Panc1 (cell line): ENCODE measurements at places on chromosomes 3 and 15. TPM values are rescaled to one million over a fixed set of nuclear protein-coding genes. Genes with fewer than 3 reads are reported as not detected.

- DNase-seq = no peak
Measured at GRCh38 chr3:57086201-57086600, 25.7 kb downstream of the SPATA12 start.

DNA sequence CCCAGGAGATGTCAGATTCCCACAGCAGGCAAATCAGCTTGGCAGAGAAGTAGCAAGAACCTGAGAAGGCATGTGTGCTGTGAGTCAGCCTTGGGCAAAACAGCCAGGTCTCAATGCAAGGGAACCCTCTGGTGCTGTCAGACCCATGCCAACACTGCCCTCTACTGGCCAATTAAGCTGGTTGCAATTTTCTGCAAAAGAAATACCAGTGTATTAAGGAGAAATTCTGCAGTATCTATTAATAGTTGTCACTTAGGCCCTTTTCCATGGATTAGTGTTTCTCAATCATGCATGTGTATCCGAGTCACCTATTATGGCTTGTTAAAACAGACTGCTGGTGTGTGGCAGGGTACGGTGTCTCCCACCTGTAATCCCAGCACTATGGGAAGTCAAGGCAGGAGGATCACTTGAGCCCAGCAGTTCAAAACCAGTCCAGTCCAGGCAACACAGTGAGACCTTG lies 26.2 kb downstream of the MAP4 start:
- peak; percentile 61 for DNase-seq

- DNase-seq = no peak
Measured at GRCh38 chr15:99628374-99629001, 62.7 kb downstream of the MEF2A start.

DNA sequence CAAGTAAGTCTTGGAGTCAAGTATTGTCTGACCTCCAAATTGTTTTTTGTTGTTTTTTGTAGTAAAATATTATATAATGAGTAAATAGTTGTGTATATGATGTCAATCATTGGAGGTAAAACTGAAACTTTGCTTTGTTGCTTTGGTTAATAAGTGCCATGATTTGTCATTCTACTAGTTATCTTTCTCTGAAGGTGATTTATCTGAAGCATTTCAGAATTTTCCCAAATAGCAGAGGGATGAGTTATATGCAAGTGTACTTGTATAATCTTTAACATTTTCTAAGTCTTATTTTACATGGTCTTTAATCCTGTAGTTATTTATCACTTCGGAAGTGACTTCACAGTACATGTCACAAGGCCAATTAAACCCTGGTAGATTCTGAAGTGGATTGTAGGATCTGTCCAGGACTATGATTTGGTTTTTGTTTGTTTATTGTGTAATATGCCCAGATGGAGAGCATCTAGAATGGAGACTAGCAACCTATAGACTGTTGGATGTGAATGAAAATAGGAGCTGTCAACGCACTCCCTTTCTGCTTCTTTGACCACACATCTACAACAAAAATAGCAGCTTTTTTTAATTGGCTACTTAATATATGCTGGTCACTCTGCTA lies 93.1 kb upstream of the SAMMSON start:
- no peak for DNase-seq

Gene HIGD2B
- 0.21 TPM for total RNA-seq

DNA sequence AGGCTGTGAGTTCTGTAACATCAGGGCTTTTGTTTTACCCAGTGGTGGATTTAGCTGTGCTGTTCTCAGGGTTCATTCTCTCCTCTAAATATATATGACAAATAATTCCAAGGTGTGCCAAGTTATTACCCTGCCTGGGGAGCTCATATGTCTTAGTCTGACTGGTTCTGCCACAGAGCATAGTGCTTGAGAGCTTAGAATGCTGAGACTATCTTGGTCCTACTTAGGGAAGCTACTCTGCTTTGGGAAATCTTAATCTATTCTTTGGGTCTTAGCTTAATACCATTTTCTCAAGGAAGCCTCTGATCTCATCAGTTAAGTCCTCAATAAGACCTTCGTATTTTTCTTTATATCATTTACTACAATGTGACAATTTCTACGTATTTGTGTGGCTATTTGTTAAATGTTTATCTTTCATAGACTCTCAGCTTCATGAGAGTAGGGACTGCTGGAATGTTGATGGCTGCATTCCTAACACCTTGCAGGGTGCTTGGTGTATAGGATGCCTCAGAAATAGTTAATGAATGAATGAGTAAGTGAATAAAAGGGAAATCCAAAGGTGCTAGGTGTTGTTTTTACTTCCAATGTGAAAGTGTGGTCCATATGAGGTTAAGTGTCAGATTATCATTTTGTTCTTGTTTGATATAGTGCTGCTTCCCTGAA lies 1.8 kb downstream of the OTOL1 start:
- DNase-seq = no peak

GRCh38 chr3:141644931-141645330 lies 93.2 kb upstream of the RNF7 start:
- DNase-seq = peak; percentile 30

DNA sequence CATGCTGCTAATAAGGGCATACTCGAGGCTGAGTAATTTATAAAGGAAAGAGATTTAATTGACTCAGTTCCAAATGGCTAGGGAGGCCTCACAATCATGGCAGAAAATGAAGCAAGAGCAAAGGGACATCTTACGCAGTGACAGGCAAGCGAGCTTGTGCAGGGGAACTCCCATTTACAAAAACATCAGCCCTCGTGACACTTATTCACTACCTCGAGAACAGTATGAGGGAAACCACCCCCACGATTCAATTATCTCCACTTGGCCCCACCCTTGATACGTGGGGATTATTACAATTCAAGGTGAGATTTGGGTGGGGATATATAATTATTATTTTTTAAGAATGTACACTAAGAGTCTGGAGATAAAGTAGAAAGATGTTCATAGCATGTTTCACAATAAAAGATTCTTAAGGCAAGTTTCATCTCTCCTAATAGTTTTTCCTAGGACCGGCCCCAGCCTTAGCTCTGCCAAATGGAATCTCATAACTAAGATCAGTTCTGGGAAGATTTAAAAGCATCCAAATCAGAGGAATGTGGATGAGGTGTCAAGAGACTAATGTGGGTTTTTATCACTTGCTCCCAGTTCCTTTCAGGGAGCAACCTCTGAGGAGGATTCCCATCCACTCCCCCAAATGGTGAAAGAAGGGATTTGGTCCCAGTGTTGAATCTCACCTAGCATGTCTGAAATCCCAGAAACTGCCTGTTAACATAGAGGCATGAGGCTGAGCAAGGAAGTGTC lies 221.0 kb downstream of the ZMAT3 start:
- DNase-seq = no peak

- no peak for DNase-seq
Measured at GRCh38 chr3:185270262-185270955, 16.6 kb upstream of the EHHADH start.

Gene GPR15
- not detected for total RNA-seq

GRCh38 chr15:37820380-37821128 lies 113.9 kb upstream of the TMCO5A start:
- DNase-seq = no peak

- no peak for DNase-seq
Measured at GRCh38 chr3:69294014-69294766, 91.7 kb downstream of the FRMD4B start.

DNA sequence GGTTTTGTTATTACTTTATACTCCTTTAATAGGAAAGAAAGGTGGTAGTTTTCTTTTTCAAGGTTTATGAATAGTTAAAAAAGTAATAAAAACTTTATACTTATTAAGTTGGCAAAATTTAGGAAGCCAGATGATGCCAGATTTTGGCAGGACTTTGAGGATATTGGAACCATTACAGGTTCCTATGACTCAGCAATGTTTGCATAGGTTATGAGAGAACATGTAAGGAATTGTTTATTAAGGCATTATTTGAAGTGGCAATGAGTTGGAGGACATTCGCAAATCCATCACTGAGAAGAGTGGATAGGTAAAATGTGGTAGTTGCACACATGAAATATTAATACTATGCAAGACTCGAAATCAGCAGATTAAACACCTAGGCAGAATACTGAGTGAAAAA lies 29.9 kb downstream of the CDAN1 start:
- DNase-seq = peak; percentile 15

Gene ACP3
- not detected for total RNA-seq

DNA sequence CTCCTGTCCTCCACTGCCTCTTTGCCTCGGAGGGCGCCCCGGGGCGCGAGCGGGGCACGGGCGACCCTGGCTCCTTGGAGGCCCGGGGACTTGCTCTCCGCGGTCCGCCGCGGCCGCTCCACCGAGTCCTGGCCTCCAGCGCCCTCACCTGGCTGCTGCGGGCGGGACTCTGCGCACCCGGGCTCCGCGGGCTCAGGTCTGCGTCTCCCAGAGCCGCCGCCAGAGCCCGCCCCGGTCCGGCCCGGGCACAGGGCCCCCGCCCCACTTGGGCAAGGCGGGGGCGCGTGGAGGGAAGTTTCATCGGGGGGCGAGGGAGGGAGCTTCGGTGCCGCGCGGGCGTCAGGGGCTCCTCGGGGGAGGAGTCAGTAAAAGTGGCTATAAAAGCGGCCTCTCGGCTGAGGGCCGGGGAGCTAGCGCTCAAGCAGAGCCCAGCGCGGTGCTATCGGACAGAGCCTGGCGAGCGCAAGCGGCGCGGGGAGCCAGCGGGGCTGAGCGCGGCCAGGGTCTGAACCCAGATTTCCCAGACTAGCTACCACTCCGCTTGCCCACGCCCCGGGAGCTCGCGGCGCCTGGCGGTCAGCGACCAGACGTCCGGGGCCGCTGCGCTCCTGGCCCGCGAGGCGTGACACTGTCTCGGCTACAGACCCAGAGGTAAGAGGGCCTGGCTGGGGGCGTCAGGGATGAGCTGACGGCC lies at the start of gene CEMIP:
CEMIP (plus strand) TSS at position 407 of the 694 bp plus-strand sequence. CDS start 94,510 bp downstream, outside the sequence.
- no peak for DNase-seq

Gene PRSS50
- 0.13 TPM for total RNA-seq

- no peak for DNase-seq
Measured at GRCh38 chr3:158835631-158836030, 33.8 kb downstream of the MFSD1 start.

- no peak for DNase-seq
Measured at GRCh38 chr3:130849091-130849552, 44.8 kb upstream of the ATP2C1 start.

DNA sequence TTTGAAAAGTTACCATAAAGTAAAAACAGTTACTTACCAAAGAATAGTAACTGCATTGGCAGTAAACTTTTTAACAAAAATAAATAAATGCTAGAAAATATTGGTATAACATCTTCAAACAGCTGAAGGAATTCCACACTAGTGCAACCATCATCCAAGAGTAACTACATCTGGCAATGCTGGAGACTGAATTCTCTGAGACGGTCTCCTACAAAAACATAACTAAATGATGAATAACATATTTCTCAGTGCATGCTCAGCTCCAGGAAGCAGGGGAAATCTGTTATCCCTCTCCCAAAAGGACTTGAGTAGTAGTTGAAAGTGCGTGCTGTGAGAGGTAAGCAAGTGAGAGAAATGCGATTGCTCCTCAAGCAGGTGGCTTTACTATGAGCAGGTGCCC lies 526.8 kb upstream of the CCDC54 start:
- no peak for DNase-seq

- DNase-seq = no peak
Measured at GRCh38 chr15:51189669-51190385, 95.1 kb upstream of the TNFAIP8L3 start.

GRCh38 chr3:126851382-126851781 lies 131.5 kb upstream of the PLXNA1 start:
- no peak for DNase-seq

DNA sequence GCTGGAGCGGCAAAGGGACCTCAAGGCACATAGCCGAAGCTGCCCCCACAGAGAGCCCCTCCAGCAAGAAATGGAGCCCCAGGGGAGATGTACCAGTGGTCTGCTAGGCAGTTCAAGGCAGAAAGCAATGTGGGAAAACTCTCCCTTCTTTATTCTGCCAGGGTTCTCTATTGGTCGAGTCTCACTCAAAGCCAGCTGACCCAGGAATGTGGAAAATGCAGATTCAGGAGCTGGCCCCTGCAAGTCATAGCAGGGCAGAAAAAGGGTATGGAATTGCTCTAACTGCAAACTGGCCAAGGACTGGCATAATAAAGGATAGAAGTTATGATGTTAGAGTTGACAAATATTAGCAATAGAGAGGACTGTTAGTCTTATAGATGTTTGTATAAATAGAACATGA lies 4.0 kb upstream of the TOPAZ1 start:
- DNase-seq = no peak

DNA sequence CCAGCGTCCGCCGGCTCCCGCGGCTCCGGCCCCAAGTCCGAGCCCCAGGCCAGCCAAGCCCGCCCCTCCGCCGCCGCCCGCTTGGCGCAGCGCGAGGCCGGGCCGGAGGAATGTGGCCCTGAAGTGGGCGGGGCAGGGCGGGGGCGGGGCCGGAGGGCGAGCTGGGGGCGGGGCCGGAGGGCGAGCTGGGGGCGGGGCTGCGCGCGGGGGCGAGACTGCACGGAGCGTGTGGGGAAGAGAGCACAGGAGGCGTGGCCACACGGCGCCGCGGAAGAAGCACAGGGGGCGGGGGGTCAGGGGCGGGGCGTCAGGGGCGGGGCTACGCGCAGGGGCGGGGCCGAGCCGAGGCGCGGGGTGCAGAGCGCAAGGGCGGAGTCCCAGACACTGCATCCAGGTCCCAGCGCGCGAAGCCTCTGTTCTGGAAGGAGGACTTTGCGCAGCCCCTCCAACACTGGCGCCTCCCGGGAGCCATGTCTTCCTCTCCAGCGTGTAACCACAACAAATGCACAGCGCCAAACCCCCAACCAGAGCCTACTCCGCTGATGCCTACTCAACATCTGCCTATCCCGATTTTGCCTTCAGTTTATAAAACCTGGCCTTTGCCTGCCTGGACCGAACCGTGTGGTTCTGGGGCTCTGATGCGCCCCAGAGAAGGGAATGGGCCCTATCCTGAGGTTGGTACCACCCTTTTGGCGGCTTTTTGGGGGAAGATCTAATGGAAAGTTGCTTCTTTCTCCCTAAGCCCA lies 105.5 kb downstream of the IQSEC1 start:
- DNase-seq = no peak

Gene CKMT1A
- 4.6 TPM for total RNA-seq

DNA sequence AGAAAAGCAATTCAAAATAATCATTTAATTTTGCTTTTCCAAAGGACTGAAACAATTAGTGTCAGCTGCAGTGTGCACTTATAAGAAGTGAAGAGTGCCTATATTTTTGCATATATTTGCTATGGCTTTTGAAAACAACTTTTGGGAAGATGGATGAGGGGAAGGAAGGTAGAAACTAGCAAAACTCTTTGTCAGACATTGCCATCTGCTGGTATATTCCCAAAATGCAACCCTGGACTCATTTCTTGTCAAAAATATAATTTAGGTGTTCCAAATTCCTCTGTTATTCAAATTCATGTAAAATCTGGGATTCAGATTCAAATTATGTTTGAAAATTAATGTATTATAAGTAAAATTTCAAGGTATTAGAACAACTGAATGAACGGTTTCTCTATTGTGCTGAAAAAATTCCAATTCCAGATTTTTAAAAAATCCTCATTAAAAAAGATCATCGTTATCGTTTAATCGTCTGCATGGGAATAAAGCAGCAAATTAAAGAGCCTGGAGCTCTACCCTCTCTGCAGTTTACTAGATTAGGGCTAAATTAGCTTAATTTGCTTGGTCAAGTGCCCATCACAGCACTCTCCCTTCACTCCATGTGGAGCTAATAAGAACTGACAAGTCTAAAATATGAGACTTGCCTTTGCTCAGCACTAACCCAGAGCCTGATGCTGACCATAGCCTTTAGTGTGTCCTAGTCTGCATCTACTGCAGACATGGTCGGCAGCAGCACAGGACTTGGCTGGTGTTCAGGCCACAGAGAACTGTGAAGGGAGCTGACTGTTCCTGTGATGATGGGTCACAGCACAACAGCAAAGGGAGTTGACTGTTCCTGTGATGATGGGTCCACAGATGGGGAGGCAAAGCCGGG lies 67.9 kb upstream of the MITF start:
- no peak for DNase-seq

GRCh38 chr3:141784531-141784930 lies 21.3 kb downstream of the GRK7 start:
- DNase-seq = no peak

- DNase-seq = no peak
Measured at GRCh38 chr3:187750006-187750512, 4.8 kb upstream of the BCL6 start.

Gene CFAP100
- not detected for total RNA-seq
